ENCODE measurements at places on chromosomes 4 and X. TPM values are rescaled to one million over a fixed set of nuclear protein-coding genes. Genes with fewer than 3 reads are reported as not detected.

DNA sequence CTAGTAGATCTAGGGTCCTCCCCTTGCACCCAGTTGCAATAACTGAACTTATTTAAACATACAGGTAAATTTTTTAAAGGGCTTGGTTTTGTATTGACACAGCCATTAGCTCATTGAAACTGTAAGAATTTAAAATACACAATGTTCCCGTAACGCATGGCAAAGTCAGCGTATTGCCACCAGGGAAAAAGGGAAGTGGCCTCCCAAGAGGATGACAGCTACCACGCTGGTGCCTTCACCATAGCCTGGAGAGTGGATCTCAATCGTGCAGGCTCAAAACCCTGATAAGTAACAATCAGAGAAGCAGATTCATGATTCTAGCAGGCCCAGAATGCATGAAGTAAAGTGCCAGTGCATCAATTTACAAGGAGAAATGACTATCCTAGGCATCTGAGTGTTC is 49.4 kb upstream of the RELL1 start:
- no peaks in the 10 kb centered on the region for H3K36me3 ChIP-seq
- no peaks in the 10 kb centered on the region for H3K27me3 ChIP-seq
- H3K27ac ChIP-seq: no peak overlapping the region
- no peak overlapping the region for H3K4me3 ChIP-seq

- H3K4me3 ChIP-seq: no peak overlapping the region
- no peaks in the 10 kb centered on the region for H3K36me3 ChIP-seq
- H3K27ac ChIP-seq: no peak overlapping the region
- no peaks in the 10 kb centered on the region for H3K27me3 ChIP-seq
Measured at GRCh38 chr4:104859601-104860237, 287.0 kb upstream of the TET2 start.

- no peak overlapping the region for H3K4me3 ChIP-seq
- no peak overlapping the region for H3K27ac ChIP-seq
- no peaks in the 10 kb centered on the region for H3K27me3 ChIP-seq
- DNase-seq: no peak
Measured at GRCh38 chr4:140351093-140352075, 22.1 kb upstream of the SCOC start.

The HELT gene
- total RNA-seq: not detected

Measured in stomach (tissue), 19 donors.